ENCODE measurements at places on chromosomes 16 and 17.

DNA sequence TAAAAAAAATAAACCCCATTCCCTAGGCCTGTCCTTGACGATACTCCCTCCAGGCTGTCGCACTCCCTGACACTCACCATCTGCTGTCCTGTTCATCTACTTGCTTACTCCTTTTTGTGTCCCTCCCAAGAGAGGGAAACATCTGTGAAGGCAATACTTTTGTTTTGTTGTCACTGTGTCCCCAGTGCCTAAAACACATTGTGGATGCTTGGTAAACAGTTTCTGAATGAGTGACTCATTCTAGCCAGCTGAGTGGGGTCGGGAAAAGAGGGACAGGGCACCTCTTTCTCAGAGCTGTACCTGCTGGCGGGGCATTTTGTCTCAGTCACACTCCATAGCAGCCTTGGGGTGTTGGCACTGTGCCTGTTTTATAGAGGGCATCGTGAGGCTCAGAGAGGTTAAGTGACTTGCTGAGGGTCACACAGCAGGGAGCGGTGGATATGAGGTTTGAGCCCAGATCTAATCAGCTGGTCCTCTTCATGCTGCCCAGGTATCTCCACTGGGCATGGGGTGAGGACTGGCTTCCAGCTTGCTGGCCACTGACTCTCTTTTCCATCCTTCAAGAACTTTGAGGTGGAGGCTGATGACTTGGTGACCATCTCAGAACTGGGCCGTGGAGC, 15.6 kb downstream of the MAP2K3 start:
- no peak for DNase-seq

GRCh38 chr16:4826980-4827379, 20.1 kb downstream of the GLYR1 start:
- no peak for DNase-seq

DNA sequence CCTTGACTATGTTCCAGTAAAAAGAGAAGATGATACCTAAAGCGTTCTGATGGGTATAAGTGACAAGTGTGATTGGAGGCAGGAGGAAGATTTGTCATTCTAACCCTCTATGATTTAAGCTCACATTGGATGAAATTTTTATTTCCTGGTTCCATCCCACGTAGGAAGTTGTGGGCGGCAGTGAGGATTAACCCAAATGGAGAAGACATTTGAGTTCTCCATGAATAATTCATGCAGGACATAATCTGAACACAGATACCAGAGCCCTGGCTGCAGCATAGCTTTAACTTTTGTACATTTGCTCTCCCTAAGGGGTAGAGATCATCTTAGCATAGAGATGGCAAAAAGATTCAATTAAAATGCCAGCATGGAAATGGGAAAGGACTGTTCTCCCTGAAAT, 146.3 kb downstream of the SLC39A11 start:
- DNase-seq: no peak

DNA sequence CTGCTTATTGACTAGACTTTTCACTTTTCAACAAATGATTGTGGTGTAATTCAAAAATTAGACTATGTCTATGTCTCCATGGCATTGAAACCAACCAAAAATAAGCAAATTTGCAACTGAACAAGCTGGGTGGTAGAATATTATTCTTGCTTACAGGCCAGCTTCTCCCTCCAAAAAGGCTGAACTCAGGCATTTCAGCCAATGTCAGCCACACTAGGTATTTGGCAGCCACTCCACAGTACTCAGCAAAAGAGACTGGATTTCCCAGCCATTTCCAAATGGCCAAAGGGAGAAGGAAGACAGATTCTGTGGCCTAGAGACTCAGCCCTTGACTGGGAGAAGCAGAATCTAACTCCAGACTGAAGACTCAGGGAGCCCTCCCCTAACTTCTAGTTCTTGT, 121.8 kb upstream of the IRX5 start:
- no peak for DNase-seq

- DNase-seq: no peak
Measured at GRCh38 chr16:47895146-47895545, 260.6 kb downstream of the ABCC12 start.

DNA sequence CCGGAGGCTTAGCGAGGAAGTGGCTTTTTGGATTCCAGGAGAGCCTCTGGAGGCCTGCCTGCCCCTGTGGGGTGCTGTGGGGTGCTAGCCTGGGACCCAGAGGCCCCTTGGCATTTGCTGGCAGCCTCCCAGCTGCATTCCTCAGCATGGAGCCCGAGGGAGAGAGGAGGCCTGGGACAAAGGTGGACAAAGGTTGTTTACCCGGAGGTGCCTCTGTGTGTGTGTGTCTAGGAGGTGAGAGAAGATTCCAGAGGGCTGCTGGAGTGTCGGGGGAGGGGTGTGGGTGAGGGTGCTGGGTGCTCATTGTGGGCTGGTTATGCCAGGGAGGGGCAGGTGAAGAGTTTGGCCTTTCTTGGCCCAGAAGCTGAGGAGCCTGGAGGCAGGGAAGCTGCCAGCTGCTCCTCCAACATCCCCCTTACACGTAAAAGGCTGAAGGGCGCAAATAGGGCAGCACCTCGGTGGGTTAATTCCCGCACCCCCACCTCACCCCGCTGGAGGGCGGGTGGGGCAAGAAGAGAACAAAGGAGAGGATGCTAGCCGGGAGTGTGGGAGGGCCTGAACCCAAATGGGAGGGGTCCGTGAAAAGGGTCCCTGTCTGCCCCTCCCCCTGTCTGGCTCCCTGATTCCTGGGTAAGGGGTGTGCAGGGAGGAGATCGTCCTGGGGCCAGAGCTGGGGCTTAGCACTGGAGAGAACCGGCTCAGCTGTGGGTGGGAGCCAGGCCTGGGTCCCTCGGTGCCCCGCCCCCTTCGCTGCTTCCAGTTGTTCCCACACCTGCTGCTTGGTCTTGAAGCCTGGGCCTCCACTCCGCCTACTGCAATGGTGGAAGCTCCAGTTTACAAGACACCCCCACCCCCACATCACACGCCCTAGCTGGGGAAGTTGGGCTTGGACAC, 9.9 kb downstream of the HEXIM2 start:
- no peak for DNase-seq

DNA sequence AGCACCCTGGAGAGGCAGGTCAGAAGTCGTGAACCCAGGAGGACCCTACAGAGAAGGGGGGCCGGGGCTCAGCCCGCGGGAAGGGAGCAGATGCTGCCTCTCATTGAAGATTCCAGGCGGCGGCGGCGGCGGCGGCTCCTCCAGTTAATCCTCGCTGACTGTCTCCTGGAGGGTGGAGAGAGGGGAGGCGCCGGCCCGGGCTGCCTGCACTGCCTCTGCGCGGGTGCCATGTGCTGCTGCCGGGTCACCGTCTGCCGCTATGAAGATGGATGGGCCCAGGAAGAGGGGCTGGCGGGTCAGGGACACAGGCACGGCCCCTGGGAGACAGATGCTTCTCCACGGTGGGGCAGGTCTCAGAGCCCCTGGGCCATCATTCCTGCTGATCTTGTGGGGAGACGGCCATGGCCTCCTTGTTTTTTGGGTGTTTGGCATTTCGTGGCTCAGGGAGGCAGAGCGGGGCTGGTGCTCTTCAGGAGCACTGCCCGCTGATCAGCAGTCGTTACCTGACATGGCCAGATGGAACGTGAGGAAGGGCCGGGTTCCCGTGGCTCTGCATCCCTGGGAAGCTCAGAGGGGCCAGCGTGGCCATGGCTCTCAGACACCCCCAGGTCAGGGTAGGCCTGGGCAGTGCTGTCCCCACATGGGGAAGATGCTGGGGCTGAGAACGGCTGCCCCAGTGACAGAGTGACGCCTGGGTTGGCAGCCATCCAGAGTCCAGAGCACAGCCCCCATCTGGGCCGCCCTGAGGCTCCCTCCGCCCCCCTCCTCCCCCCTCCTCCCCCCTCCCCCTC, 36.1 kb downstream of the GINS2 start:
- no peak for DNase-seq

GRCh38 chr16:86016201-86016965, 117.4 kb downstream of the IRF8 start:
- DNase-seq: no peak

- DNase-seq: no peak
Measured at GRCh38 chr16:76800196-76800595, 390.8 kb upstream of the MON1B start.

DNA sequence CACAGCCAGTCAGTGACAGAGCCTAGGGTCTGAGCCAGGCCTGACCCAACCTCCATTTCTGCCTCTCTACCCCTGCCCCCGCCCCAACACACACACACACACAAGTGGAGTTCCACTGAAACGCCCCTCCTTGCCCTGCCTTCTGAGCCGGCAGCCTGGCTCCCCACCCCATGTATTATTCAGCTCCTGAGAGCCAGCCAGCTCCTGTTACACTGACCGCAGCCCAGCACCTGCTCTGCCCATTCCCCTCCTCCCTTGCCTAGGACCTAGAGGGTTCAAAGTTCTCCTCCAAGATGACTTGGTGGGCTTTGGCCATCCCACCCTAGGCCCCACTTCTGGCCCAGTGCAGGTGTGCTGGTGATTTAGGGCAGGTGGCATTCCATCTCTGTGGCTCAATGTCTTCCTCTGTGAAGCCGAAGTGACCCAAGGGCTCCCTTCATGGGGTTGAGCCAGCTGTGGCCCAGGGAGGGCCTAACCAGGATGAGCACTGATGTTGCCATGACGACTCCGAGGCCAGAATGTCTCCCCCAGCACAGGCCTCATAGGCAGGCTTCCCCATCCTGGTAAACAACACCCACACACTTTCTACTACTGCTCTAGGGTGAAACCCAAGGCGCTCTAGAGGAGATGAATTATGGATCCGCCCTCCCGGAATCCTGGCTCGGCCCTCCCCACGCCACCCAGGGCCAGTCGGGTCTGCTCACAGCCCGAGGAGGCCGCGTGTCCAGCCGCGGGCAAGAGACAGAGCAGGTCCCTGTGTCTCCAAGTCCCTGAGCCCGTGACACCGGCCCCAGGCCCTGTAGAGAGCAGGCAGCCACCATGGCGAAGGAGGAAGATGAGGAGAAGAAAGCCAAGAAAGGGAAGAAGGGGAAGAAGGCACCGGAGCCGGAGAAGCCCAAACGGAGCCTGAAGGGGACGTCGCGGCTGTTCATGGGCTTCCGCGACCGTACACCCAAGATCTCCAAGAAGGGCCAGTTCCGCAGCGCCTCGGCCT, 9.7 kb downstream of the MYO15A start:
- DNase-seq: no peak

DNA sequence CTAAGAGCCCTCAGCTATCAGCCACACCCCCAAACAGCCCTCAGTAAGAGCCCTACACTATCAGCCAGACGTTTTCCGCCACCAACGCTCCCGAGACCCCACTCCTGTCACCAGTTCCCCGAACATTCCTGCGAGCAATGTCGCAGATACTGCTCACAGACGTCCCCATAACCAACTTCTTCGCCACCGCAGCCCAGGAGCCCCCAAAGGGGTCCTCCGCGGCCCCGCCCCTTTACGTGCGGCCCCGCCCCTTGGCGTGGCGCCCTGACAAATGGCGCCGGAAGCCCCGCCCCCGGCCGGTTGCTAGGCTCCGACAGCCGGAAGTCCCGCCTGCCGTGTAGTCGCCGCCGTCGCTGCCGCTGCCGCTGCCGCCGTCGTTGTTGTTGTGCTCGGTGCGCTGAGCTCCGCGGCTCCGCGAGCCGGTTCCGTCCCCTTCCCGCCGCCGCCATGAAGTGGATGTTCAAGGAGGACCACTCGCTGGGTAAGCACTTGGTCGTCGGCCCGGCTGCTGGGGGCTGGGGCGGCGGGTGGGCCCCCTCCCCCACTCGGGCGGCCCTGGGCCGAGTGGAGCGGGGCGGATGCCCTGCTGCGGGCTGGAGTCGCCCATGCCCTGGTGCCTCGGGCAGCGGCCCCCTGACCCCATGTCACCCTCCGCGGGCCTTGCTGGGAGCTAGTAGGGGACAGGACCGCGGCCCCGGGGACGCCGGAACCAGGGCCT, at the start of gene GABARAPL2:
Gene GABARAPL2, plus strand, starts transcription at position 340 of the 718 bp plus-strand sequence. Its CDS starts 108 bp downstream, at position 448.
- DNase-seq: no peak

- DNase-seq: no peak
Measured at GRCh38 chr16:23280483-23280967, 21.6 kb upstream of the SCNN1B start.

DNA sequence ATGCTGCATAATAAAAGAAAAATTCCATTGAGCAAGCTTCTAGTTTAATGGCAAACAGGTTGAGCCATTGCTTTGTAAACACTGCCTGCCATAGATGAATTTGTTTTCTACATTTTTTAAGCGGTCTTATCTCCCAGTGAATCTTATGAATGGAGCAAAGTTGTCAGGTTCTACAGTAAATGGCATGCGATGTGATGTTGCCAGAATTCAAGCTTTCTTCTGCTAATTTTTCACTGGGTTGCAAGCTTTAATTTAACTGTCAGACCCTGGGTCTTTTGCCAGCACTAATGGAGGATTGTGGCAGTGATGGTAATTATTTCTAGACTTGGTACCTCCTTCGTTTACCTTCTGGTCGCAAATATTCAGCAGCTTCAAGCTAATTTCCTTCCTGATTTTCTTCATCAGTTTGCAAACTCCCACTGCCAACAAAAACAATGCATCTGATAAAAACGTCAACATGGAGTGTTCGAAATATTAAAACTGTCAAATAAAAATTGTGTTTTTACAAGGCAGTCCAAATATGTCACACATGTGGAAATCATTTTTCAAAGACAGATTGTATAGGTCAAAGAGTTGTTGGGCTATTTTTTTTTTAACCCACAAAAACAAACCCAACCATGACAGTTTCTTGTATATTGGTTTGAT, 274.2 kb upstream of the ERCC4 start:
- no peak for DNase-seq

- DNase-seq: no peak
Measured at GRCh38 chr16:86556576-86556975, 1.5 kb upstream of the MTHFSD start.

- no peak for DNase-seq
Measured at GRCh38 chr17:60393840-60394723, 2.1 kb upstream of the USP32 start.

GRCh38 chr17:59832883-59833379, 59.8 kb downstream of the TUBD1 start:
- DNase-seq: no peak

DNA sequence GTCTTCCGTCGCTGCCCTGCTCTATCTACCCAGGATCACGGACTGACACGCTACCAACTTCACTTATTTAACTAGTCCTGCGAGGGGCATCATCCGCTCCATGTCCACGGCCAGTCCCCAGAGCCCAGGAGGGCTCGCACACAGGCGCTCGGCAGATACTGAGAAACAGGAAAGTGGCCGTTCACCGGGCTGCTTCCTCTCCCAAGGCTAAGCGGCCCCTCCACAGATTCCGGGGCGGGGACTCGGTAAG, 388 bp downstream of the OXLD1 start:
- DNase-seq: no peak
